ENCODE measurements at places on chromosomes 11 and 22. TPM values are rescaled to one million over a fixed set of nuclear protein-coding genes. Genes with fewer than 3 reads are reported as not detected.
A peak's percentile ranks its signal among the peaks of the same experiment; 100 is the strongest.

DNA sequence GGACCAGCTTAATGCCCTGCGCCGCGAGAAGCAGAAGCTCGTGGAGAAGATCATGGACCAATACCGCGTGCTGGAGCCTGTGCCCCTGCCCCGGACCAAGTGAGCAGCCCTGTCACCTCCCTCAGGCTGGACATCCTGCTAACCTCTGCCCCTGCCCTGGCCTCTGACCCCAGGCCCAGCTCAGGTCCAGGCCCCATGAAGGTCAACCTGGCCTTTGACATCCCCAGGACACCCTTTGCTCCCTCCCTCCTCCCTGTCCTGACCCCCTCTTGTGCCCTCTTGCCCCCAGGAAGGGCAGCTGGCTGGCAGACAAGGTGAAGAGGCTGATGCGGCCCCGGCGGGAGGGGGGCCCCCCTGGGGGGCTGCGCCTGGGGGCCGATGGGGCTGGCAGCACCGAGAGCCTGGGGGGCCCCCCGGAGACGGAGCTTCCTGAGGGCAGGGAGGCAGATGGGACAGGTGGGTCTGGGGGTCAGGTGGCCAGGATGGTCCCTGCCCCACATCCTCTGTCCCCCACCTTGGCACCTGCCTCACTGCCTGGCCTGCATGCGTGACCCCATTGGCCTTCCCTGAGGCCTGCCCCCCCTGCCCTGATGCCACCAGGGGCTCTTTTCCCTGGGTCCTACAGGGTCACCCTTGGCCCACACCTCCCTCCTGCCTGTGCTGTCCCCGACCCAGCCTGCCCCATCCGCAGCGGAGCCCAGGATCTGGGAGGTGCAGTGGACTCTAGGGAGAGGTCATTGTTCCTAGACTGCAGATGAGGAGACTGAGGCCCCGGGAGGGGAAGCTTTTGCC lies 5.1 kb upstream of the RPS6KA4 start:
- H3K4me3 ChIP-seq: no peak overlapping the region
- peaks cover 2% of the 10 kb centered on the region for H3K27me3 ChIP-seq
- H3K4me1 ChIP-seq: peaks cover 49% of the 10 kb centered on the region
- no peak overlapping the region for H3K27ac ChIP-seq
- DNase-seq: no peak

AMBRA1 gene
- total RNA-seq: 26.1 TPM

DNA sequence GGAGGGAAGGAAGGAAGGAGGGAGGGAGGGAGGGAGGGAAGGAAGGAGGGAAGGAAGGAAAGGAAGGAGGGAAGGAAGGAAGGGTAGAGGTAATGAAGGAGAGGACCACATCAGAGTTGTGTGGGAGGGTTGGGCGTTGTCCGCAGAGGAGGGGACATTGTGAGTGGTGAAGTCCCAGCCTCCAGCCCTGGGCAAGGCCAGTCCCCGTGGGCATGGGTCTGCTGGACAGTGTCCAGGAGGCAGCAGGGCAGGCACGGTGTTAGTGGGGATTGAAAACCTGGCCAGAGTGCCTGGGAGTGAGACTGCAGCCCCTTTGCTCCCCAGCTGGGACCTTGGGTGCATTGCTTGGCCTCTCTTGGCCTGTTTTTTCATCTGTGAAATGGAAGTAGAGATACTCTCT lies 1462.3 kb downstream of the BRD1 start:
- peaks cover 13% of the 10 kb centered on the region for H3K4me1 ChIP-seq
- H3K4me3 ChIP-seq: no peak overlapping the region
- no peak for DNase-seq
- H3K27me3 ChIP-seq: peaks cover 10% of the 10 kb centered on the region
- H3K27ac ChIP-seq: no peak overlapping the region

DNA sequence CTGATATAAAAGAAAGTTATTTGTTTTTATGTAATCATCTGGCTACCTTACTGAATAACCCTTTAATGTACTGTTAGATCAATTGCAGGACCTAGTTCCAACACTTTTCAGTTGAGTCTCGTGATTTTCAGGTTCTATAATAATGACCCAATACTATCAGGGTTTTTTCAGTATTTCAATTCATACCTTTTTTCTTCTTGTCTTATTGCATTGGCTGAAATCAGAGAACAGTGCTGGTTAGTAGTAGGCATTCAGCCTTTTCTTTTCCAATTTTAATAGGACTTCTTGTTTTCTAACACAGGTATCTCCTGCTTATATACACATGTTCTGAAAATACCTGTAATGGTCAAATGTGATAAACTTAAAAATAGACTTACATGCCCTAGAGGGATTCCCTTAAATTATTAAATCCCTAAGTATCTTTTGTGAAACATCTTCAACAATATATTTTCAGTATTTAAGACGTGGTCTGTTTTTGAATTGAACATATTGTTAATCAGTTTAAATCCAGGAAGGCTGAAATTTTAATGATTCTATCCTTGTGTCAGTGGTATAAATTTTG lies 13.6 kb downstream of the ZC3H12C start:
- DNase-seq: no peak
- no peaks in the 10 kb centered on the region for H3K36me3 ChIP-seq
- no peak overlapping the region for H3K4me3 ChIP-seq
- no peak overlapping the region for H3K27ac ChIP-seq
- H3K27me3 ChIP-seq: no peaks in the 10 kb centered on the region

GRCh38 chr22:27726686-27727449 lies 74.7 kb downstream of the MN1 start:
- H3K36me3 ChIP-seq: no peaks in the 10 kb centered on the region
- H3K27ac ChIP-seq: no peak overlapping the region
- no peaks in the 10 kb centered on the region for H3K4me1 ChIP-seq
- peak; percentile 4 for DNase-seq
- no peak overlapping the region for H3K4me3 ChIP-seq

TSSC4 gene
- 51.5 TPM for total RNA-seq

DNA sequence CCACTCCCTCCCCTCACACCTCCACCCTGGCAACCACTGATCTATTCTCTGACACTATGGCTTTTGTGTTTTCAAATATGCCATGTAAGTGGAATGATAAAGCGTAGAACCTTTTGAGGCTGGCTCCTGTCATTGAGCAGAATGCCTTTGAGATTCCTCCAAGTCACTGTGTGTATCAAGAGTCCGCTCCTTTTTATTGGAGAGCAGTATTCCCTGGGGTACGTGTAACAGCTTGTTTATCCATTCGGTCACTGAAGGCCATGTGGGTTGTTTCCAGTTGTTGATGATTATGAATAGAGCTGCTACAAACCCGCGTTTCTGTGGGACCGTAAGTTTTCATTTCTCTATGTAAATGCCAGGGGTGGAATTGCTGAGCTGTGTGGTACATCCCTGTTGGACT lies 10.3 kb downstream of the TP53I11 start:
- H3K27ac ChIP-seq: no peak overlapping the region
- H3K27me3 ChIP-seq: peaks cover 32% of the 10 kb centered on the region
- no peak for DNase-seq
- H3K36me3 ChIP-seq: no peaks in the 10 kb centered on the region

GRCh38 chr11:24163146-24163545 lies 333.7 kb upstream of the LUZP2 start:
- H3K27ac ChIP-seq: no peak overlapping the region
- H3K4me3 ChIP-seq: no peak overlapping the region
- no peaks in the 10 kb centered on the region for H3K4me1 ChIP-seq
- no peaks in the 10 kb centered on the region for H3K27me3 ChIP-seq
- H3K36me3 ChIP-seq: no peaks in the 10 kb centered on the region

IGSF9B gene
- not detected for total RNA-seq

DNA sequence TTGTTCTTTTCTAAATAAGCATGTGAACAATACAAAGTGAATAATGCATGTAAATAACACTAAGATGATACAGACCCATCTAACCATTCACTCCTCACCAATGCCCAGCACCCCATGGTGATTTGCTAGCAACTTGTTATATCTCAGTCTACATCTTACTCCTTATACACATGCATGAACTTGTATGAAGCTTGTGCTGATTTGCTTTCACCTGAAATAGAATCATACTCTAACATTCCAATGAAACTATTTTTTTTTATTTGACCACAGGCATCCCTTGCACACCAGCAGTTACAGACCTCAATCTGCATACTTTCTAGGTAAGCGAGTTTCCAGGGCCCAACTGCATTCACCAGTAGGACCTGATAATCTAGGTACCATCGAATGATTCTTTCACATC lies 873.6 kb downstream of the OPCML start:
- no peaks in the 10 kb centered on the region for H3K36me3 ChIP-seq
- no peak overlapping the region for H3K4me3 ChIP-seq
- no peaks in the 10 kb centered on the region for H3K27me3 ChIP-seq
- H3K4me1 ChIP-seq: no peaks in the 10 kb centered on the region
- DNase-seq: no peak

TRIM22 gene
- 2.2 TPM for total RNA-seq

GRCh38 chr11:63478896-63479295 lies 12.1 kb downstream of the PLAAT5 start:
- H3K36me3 ChIP-seq: no peaks in the 10 kb centered on the region
- H3K4me3 ChIP-seq: no peak overlapping the region
- H3K4me1 ChIP-seq: no peaks in the 10 kb centered on the region
- H3K27ac ChIP-seq: no peak overlapping the region
- no peaks in the 10 kb centered on the region for H3K27me3 ChIP-seq
- peak; percentile 61 for DNase-seq

- H3K27me3 ChIP-seq: no peaks in the 10 kb centered on the region
- DNase-seq: no peak
- no peaks in the 10 kb centered on the region for H3K36me3 ChIP-seq
- H3K27ac ChIP-seq: no peak overlapping the region
- H3K4me1 ChIP-seq: no peaks in the 10 kb centered on the region
- H3K4me3 ChIP-seq: no peak overlapping the region
Observed at GRCh38 chr11:102950622-102951081, 4.9 kb downstream of the MMP13 start.

GRCh38 chr11:86692317-86692716 lies 19.9 kb upstream of the ME3 start:
- no peaks in the 10 kb centered on the region for H3K4me1 ChIP-seq
- no peak overlapping the region for H3K27ac ChIP-seq
- no peak for DNase-seq
- peaks cover 7% of the 10 kb centered on the region for H3K27me3 ChIP-seq
- no peak overlapping the region for H3K4me3 ChIP-seq

Data from HepG2 (cell line).